ENCODE measurements at places on chromosomes 4 and X. TPM values are rescaled to one million over a fixed set of nuclear protein-coding genes. Genes with fewer than 3 reads are reported as not detected.

DNA sequence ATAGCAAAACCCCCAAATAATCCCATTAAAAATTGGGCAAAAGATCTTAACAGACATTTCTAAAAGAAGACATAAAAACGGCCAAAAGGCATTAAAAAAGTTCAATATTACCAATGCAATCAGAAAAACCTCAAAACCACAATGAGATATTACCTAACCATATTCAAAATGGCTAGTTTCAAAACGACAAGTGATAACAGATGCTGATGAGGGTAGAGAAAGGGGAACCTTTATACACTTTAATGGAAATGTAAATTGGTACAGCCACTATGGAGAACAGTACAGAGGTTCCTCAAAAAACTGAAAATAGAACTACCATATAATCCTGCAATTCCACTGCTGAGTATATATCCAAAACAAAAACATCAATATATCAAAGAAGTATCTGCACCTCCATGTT, 6.2 kb downstream of the AADAT start:
- no peak overlapping the region for H3K27ac ChIP-seq
- H3K36me3 ChIP-seq: peaks cover 9% of the 10 kb centered on the region
- H3K4me3 ChIP-seq: no peak overlapping the region
- H3K27me3 ChIP-seq: no peaks in the 10 kb centered on the region
- no peaks in the 10 kb centered on the region for H3K4me1 ChIP-seq
- no peak for DNase-seq

DNA sequence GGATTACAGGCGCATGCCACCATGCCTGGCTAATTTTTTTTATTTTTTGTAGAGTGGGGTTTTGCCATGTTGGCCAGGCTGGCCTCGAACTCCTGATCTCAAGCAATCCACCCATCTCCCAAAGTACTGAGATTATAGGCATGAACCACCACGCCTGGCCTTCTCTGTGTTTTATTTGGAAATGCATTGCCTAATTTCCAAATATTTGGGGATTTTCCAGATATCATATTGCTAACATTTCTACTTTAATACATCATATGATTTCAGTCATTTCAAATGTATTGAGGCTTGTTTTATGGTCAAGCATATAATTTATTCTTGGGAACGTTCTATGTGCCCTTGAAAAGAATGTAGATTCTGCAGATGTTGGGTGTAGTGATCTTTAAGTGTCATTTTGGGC, 38.8 kb downstream of the FGF2 start:
- H3K27me3 ChIP-seq: no peaks in the 10 kb centered on the region
- H3K4me3 ChIP-seq: no peak overlapping the region
- H3K27ac ChIP-seq: no peak overlapping the region
- no peaks in the 10 kb centered on the region for H3K4me1 ChIP-seq
- DNase-seq: no peak

DNA sequence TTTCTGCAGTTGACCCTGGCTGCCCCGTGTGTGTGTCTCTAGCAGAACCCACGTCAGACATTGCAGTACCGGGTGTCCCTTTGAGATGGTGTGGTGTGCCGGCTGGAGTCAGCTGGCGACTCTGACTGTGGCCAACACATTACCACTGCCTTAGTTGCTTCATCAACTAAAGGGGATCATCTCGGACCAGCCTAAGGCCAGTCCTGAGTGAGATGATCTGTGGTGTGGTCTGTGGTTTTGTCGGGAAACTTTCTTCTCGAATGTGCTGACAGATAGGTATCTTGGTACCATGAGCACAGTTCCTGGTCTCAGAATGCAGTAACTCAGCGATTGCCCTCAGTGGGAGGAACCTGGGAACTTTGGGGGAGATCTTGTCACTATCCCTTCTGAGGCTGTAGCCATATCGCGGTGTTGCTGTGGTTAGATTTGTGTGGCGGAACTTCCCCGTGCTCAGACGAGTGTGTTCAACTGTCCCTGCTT, 15.8 kb downstream of the TBC1D14 start:
- no peak overlapping the region for H3K4me3 ChIP-seq
- peaks cover 31% of the 10 kb centered on the region for H3K4me1 ChIP-seq
- DNase-seq: no peak
- no peak overlapping the region for H3K27ac ChIP-seq

DNA sequence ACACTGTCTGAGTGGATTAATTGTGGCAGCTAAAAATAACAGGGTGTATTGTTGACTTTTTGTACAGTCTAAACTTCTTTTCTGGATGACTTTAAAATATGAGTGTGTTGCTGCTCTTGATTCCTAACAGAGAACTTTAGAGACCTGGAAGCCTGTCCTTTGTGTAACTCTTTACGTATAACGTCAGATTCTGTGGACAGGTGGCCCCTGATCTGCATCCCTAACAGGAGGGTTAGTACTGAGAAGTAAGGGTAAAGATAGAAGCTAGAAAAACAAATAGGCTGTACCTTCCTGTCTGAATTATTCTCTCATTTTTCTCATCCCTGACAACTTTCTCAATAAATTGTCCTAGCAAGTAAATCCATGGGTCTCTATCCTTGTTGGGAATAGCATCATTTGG, 105.7 kb upstream of the LIMCH1 start:
- no peak overlapping the region for H3K27ac ChIP-seq
- no peaks in the 10 kb centered on the region for H3K27me3 ChIP-seq
- H3K36me3 ChIP-seq: no peaks in the 10 kb centered on the region

DNA sequence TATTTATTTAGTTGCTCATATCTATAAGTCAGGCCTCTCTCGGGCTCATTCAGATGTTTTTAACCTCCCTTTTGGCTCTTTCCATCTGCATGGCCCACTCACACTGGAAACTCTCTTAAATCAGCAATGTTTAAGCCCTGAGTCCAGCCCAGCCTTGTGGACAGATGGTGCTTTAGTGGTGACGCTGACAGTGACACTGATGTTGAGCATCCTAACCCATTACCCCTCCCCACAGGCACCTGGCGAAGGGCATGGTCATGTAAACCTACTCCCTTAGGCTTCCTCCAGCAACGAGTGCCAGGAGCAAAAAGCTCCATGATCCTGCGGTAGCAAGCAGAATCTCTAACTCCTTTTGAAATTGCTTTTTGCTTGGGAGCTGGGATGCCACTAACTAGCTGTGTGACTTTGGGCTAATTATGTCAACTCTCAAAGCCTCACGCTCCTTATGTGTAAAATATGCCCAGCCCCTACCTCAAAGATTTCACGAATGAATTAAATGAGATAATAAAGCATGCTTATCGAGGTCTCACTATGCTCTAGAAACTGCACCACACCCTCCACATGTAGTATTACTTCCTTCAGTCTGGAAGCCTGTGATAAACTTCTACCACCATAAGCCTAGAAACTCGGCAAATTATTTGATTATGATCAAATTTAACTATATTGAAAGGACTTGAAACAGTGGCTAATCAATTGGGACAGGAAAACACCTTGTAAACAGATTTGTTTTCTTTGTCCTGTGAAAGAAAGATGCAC, 569.4 kb downstream of the BCOR start:
- H3K4me1 ChIP-seq: no peaks in the 10 kb centered on the region
- H3K36me3 ChIP-seq: no peaks in the 10 kb centered on the region
- H3K27me3 ChIP-seq: no peaks in the 10 kb centered on the region
- DNase-seq: no peak

POU3F4 gene
- total RNA-seq: 2.4 TPM

MAGEE1 gene
- 23.6 TPM for total RNA-seq

TEX13D gene
- total RNA-seq: not detected
